ENCODE measurements at places on chromosomes 3 and 15.

GRCh38 chr15:58401991-58402649 is 29.7 kb upstream of the LIPC start:
- DNase-seq = no peak

GRCh38 chr3:30260762-30261161 is 345.6 kb upstream of the TGFBR2 start:
- DNase-seq = no peak

- DNase-seq = peak; percentile 67
Measured at GRCh38 chr3:46812237-46812791, 50.9 kb downstream of the MYL3 start.

GRCh38 chr3:138797508-138798038 is 37.2 kb downstream of the PIK3CB start:
- no peak for DNase-seq

- DNase-seq = no peak
Measured at GRCh38 chr3:20608054-20608738, 422.2 kb upstream of the SGO1 start.

GRCh38 chr15:89395461-89395871 is 60.8 kb upstream of the POLG start:
- no peak for DNase-seq

DNA sequence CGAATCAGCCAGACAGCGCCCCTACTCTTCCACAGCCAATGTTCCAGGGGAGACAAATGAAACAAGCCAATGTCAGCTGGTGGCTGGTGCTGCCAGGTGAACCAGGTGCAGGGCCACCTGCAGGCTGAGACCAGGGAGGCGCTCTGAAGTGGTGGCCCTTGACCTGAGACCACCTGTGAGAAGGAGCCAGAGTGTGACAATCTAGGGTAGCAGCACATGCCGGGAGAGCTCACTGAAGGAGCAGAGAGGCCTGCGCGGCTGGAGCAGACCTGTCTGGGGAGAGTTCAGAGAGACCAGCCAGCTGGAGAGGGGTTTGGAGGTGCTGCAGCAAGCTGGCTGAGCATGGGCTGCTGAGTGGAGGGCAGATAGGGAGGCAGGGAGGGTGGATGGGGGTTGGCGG is 693 bp upstream of the STAB1 start:
- DNase-seq = no peak

- no peak for DNase-seq
Measured at GRCh38 chr15:28963711-28964081, 77.9 kb downstream of the APBA2 start.

DNA sequence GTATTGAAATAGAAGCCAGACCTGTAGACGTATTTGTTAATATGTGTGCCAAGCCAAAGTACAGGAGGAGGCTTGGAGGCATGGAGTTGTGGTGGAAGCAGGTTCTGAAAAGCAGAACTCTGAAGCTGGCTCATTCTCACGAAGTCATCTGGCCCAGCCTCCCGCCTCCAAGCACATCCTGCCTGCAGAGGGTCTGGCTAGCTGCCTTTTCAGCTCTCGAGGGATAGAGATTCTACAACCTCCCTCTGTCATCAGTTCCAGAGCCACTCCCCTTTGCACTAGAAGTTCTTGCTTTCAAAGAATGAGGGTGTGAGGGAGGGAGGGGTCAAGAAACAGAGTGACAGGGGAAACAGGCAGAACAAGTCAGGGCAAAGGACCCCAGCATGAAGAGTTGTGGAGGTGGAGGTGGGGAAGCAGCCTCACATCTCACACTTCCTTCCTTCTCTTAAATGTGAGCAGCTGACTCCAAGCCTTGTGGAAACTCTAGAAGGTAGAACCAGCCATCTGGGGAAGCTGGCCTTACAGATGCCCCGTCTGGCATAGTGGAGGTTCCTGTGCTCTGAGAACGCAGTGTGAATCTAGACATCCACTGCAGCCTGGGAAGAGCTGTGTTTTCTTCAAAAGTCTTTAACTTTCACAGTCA is 95.3 kb downstream of the SLC49A4 start:
- no peak for DNase-seq

DNA sequence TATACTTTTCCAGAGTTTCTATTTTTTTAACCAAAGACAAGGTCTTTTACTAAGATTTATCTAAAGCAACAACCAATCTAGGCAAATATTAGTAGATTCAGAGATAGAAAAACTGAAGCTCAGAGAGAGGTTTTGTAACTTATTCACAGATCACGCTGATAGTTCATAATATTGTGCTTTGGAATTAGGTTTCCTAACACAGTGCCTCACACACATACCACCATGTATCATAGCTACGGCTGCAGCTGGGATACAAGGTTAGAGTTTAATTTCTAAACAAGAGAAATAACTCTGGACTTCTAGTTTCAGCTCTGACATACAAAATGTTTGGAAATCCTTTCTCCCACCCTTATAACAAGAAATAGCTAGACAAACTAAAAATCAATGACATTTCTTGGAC is 565.7 kb downstream of the PYDC2 start:
- no peak for DNase-seq

- no peak for DNase-seq
Measured at GRCh38 chr15:42215913-42216829, 8.1 kb upstream of the VPS39 start.

DNA sequence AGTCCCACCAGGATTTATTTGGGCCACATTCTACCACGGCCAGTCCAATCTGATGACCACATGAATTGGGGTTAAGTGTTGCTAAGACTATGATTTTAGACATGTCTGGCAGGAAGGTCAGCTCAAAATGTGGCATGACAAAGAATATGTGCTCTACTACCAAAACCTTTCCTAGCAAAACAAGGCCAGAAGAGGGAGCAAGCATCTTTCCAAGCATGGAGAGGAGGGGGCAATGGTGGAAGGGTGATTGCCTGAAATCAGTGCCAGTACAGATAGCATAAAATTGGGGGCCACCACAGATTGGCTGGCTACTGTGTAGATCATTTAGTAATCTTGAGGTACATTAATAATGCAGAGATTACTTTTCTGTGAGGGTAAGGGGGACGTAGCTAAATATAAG is 43.2 kb downstream of the TMEM39A start:
- no peak for DNase-seq

GRCh38 chr3:42532229-42532628 is 29.8 kb downstream of the VIPR1 start:
- DNase-seq = no peak

- no peak for DNase-seq
Measured at GRCh38 chr3:26614006-26614685, 8.4 kb upstream of the LRRC3B start.
